ENCODE measurements at places on chromosomes 1 and 21.

DNA sequence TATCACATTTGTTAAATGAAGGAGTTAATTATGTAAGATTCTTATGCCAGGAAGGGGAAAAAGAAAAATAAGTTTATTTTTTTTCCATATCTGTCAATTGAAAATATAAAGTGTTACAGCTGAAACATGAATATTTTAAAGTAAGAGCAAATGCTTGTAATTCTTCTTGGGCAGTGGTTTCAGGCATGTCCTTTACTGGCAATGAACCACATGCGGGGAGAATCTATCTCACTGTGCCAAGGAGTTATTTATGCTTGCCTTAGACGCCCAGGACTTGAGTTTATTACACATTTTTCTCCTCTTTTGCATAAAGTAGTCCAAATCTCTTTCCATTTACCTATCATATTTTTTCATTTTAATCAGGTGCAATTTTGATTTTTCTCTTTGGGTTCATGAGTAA lies 207.8 kb upstream of the NRIP1 start:
- DNase-seq = no peak

DNA sequence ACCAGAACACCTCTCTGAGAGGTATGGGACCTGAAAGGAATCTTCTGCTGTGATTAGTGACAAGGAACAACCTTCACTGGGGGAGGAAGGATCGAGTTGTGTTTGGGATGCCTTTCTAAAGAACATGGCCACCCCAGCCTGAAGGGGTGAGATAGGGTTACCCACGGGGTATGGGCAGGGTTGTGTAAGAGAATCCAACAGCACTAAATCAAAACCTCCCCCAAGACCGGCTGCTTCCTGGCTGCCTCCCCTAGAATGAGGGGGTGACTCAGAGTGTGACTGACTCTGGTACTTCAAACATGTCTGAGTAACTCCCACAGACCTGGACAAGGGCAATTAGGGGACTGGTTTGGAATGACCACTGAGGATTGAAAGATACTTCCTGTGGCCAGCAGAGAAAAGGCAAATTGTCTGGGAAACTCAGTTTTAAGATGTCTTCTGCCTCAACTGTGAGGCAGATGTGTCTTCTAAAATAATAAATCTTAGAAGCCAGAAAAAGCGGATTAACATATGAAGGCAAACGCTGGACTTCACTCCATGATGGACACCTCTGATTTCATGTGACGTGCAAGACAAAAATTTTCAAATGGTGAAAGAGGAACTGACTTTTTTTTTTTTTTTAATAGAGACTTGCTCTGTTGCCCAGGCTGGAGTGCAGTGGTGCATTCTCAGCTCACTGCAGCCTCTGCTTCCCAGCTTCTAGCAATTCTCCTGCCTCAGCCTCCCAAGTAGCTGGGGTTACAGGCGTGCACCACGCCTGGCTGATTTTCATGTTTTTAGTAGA lies 6.7 kb upstream of the PTPN14 start:
- DNase-seq = peak; percentile 98

DNA sequence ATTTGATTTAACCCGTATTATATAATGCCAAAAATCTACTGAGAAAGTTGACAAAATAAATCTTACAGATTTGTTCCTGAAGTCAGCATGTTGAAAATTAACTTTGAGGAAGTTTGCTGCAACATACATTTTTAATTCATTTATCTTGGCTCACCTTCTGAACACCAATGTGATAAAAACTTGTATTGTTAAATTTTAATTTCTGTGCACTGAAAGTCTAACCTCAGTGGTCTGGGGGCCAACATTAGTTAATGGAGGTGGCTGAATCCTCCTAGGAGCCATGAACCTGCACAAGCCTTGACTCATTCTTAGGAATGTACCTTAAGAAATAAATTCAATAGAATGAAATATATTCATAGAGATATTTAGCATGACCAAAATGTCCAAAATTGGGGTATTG lies 95.3 kb downstream of the ADSS2 start:
- DNase-seq = no peak

GRCh38 chr1:160007577-160008200 lies 24.1 kb downstream of the PIGM start:
- peak; percentile 56 for DNase-seq

- DNase-seq = no peak
Measured at GRCh38 chr1:71295350-71295749, 214.5 kb upstream of the ZRANB2 start.

DNA sequence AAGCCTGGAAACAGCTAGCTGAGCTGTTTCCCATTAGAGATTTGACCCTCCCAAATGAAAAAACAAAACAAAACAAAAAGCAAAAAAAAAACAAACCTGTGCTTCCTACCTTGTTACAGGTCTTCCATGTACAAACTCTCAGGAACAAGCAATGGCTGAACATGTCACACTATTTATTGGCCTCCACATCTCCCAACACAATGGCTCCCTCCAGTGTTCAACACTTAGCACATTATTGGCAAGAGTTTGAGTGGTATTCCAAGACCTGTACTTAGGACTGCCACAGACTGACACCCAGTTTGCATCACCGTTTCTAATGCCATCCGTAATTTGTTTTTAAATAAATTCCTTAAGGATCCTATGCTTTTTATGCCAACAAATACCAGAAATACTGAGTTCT lies 195.0 kb upstream of the OLFM3 start:
- DNase-seq = peak; percentile 8

GRCh38 chr1:219083631-219084030 lies 90.0 kb upstream of the LYPLAL1 start:
- no peak for DNase-seq

DNA sequence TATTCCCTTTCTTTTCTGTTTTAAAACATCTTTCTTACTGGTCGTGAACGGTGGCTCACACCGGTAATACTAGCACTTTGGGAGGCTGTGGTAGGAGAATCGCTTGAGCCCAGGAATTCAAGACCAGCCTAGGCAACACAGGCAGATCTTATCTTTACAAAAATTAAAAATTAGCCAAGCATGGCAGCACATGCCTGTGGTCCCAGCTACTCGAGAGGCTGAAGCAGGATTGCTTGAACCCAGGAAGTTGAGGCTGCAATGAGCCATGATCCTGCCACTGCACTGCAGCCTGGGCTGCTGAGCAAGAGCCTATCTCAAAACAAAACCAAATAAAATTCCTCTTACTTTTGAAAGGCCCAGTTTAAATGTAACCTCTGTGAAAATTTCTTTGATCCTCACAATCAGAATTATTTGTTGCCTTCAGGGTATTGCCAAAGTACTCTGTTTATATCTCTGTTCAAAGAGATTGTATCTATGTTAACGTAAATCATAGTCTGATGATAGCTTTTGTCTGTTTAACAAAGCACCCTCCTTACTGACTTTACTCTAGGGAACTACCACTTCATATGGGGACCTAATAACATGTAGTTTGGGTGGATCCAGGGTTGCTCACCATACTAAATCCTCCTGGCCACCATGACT lies 71.6 kb downstream of the RERE start:
- DNase-seq = no peak
